ENCODE measurements at places on chromosomes 3 and 15.

- no peak for DNase-seq
Measured at GRCh38 chr3:32817257-32817557, 590 bp upstream of the TRIM71 start.

GRCh38 chr15:75420698-75421097 lies 30.8 kb downstream of the SIN3A start:
- DNase-seq = no peak

DNA sequence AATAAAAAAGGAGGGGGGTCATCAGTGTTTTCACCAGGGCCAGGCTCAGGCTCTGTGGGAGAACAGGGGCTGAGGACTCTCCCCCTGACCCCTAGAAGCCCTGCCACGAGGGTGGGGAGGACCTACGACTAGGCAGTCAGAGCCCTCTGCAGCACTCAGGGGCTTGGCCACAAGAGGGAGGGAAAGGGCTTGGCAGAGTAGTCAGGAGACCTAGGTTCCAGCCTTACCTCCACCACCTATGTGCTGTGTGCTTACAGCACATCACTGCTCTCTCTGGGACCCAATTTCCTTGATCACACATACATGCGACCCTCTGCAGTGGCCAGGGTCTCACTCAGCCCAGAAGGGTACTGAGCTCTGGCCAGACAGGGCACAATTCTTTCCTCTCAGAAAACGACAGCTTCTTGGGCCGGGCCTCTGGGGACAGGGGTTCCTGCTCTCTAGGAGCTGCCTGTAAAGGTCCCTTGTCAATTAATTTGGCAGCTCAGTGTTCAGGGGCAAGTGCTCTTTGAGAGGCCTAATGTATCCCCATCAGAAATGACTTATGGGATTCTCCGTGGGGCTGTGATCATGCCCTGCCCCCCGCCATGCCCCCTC lies 16.4 kb upstream of the SKIC8 start:
- no peak for DNase-seq

DNA sequence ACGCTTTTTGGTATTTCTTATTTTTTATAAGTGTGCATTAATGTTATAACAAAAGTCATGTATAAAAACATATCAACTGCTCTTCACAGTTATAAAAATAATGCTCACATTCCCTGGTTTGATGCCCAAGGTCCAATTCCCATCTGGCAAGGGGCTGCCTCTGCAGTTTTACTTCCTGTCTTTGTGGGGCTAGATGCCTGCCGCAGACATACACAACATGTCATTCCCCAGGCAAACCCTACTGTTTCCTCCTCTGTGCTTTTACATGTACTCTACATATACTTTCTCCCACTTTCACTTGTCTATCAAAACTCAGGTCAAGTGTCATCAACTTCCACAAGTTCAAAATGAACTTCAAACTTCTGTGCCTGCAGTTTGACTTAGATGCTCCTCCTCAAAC lies 60.5 kb upstream of the ETV5 start:
- no peak for DNase-seq

- DNase-seq = no peak
Measured at GRCh38 chr3:182412066-182412465, 381.2 kb upstream of the ATP11B start.

DNA sequence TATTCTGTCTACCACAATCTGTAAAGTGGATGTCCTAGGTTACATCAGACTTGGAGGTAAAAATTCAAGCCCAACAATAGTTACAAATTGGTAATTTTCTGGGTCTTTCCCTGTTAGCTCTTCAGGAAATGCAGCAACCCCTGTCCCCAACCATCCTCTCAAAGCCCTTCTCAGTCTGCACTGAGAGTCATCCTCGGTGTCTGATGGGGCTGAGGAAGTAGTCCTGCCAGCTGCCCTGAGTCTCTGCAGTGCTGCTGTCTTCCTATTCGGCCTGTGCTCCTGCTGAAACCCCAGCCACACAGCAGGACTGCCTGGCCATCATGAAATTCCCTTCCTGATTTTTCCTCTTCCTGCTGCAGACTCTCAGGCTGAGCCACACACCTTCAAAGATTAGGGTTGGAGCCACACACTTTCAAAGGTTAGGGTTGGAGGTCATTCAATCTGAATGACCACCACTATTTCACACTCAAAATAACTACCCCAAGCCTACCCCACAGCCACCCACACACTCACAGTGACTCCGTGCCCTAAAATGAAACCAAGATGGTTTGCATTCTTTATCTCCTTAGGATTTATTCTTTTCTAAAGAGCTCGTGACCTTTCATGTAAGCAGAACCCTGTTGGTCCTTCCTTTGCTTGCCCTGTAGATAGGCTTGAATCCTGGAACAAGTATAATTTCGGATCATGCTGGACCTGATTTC lies 17.6 kb downstream of the TRIM42 start:
- DNase-seq = no peak

DNA sequence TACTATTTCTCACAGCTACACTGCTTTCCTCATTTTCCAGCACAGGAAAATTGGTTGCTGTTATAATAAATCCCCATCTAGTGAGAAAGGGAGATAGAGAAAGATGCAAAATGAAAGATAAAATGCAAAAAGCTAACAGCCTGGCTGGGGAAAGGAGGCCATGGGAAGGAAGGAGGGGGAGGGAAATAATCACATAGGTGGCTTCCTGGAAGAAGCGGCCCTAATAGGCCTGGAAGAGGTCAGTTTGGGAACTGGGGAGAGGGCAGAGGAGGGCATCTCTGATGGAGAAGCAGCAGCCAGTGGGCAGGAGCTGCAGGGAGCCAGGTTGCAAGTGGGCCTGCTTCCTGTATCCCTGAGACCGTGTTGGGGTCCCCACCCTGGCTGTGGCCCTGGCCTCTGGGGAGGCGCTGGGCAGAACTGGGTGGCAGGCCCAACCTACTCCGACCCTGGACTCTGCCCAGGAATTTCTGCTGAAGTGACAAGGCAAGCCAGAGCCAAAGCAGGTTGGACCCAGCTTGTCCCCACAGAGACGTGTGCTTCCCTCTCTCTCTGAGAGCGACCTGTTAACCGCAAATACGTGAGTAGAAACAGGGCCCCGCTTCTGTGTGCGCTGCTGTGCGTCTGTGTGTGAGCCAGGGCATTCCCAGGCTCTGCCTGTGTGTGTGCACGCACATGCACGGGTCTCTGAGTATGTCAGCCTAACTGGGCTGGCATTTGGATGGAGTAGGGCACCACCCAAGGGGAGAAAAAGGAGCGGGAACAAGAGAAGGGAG lies 1.9 kb downstream of the SLC28A1 start:
- no peak for DNase-seq

DNA sequence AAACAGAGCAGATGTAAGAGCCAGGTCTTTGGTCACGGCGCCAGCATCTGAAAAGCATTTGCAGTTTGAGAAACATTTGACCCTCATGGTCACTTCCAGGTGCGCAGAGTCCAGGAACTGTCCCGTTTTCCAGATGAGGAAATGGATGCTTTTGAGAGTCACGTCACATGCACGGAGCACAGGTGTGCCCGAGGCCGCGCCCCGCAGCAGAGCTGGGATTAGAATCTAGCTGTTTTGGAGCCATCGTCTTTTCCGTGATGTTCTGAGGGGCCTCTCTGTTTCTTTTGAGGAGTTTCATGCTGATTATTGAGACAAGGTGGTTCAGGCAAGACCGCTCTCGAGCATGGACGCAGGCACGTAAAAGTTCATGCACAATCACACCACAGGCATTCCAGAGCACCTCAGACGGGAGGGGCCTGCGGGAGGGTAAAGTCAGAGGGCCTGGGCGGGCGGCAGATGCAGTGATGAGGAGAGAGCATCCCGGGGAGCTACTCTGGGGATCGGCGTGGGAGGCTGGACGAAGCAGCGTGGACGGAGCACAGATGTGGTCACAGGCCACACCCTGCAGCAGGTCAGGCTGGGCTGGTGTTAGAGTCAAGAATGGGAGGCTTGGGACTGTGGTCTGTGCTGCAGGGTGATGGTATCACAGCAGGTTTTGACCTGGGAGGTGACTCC lies 139.2 kb upstream of the MEF2A start:
- no peak for DNase-seq

- no peak for DNase-seq
Measured at GRCh38 chr15:35481992-35482391, 64.0 kb downstream of the DPH6 start.

DNA sequence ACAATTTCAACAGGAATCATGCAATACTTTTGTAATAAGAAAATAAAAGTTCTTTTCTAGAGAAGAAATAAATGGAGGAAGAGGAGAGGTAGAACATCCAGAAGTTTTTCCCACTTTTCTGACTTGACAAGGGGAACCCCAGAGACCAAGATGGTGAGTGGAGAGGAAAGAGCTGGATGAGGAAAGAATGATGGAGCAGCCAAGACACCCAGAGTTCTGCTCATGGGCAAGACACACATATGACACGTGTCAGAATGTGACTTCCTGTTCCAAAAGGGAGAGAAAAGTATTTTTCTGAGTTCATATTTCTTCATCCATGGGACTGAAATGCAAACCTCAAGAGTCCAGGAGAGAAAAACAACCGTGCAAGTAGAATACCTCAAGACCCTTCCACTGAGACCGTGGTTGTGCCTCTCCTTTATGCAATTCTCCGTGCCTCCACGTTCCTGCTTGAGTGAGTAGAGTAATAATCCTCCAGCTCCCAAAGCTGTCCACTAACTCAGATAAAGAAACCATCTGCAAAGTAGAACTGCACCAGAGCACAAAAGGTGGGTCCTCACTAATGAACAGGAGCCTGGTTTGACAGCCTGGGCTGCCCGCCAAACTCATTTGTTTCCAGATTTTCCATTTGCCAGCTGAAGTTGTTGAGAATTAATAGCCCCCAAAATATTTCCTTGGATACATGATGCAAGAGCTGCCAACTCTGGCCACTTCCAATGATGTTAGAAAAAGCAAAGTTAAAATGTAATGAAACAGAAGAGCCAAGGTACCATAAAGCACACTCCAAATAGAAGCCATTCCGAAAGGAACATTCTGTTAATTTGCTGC lies 272.6 kb upstream of the IGF1R start:
- DNase-seq = no peak

GRCh38 chr3:81572201-81572756 lies 189.2 kb downstream of the GBE1 start:
- no peak for DNase-seq

GRCh38 chr3:30421266-30421665 lies 185.1 kb upstream of the TGFBR2 start:
- no peak for DNase-seq

- DNase-seq = peak; percentile 43
Measured at GRCh38 chr3:11832981-11833905, 13.4 kb downstream of the TAMM41 start.

DNA sequence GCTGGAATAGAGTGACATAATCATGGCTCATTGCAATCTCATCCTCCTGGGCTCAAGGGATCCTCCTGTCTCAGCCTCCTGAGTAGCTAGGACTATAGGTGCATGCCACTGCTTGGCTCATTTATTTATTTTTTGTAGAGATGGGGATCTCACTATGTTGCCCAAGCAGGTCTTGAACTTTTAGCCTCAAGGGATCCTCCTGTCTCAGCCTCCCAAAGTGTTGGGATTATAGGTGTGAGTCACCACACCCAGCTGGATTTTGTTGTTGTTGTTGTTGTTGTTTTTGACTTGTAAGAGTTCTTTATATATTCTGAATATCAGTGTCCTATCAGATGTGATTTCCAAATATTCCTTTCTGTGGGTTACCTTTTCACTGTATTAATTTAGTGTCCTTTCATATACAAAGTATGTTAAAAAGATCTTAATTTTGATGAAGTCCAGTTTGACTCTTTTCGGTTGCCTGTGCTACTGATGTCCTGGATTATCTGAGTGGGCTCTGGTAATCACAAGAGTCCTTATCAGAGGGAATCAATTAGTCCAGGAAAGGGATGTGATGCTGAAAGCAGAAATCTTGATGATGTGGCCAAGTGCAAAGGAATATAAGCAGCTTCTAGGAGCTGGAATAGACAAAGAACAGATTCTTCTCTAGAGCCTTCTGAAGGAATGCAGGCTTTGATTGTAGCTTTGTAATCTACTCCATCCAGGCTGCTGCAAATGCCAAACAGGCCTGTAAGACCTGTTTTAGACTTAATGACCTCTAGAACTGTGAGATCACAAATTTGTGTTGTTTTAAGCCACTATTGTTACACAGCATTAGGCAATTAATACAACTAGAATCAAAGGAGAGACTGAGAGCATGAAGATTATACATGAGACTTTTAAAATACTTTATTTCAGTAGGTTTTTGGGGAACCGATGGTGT lies 30.2 kb downstream of the NCK1 start:
- DNase-seq = no peak

- no peak for DNase-seq
Measured at GRCh38 chr3:69368129-69368741, 17.7 kb downstream of the FRMD4B start.
